Activated T-helper 1 cell treated with anti-CD3 and anti-CD28 coated beads, Interleukin-12 subunit alpha, Interleukin-12 subunit beta, Interleukin-2, Interleukin-4 antibody, amounts not matched to agents 30 ng/mL and 10 ng/mL and 1 ng/mL, durations not matched to agents 14 hours and 24 hours and 36 hours (primary cell): ENCODE measurements at places on chromosomes 2 and 18.

DNA sequence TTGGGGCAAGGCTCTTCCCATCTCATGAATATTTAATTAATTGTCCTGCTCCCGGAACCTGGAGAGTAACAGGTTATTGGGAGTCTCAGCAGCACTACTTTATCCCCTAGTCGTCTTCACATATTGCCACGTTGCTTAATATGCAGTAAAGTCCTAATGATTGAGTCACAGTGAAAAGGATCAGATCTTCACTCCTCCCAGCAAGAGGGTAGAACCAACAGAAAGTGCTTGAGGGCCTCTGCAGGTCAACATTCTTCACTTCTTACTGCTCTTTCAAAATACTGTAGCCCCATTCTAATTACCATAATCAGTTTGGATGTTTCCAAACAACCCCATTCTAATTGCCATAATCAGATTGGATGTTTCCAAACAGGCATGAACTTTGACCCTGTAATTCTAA lies 801.0 kb downstream of the LRRTM4 start:
- no peak for DNase-seq

DNA sequence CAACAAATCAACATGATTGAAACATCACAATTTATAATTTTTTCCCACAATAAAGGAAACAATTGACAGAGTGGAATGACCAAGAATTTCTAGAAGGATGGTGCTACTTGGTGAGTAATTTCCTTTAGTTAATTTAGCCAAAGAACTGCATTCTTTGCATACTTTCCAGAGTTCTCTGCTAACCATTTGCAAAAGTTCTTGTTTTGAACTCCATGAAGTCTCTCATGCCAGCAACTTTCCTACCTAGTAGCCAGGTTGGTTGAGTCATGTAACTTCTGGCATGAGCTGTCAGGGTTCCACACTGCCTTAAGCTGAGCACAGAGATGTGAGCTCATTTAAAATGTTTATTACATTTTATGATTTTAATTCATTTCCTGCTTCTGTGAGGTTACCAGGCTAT lies 539.6 kb downstream of the PID1 start:
- no peak for DNase-seq

- no peak for DNase-seq
These were observed 1.8 kb downstream of the BARD1 start for GRCh38 chr2:214807653-214808052.

DNA sequence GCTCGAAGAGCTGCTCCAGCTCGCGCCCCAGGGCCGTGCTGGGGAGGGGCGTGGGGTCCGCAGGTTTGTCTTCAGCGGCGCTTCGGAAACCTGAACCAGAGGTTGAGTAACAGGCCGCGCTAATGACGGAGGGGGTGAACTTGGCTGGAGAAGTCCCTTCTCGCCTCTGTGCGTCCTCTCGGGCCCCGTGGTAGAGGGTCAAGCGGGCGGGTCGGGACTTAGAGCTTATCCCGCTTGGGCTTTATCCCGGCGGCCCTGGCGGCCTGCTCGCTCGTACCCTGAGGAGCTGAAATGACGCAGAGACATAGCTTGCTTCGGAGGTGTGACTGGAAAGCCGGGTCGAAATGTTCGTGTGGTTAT lies 479 bp downstream of the RNMT start:
- DNase-seq: no peak

DNA sequence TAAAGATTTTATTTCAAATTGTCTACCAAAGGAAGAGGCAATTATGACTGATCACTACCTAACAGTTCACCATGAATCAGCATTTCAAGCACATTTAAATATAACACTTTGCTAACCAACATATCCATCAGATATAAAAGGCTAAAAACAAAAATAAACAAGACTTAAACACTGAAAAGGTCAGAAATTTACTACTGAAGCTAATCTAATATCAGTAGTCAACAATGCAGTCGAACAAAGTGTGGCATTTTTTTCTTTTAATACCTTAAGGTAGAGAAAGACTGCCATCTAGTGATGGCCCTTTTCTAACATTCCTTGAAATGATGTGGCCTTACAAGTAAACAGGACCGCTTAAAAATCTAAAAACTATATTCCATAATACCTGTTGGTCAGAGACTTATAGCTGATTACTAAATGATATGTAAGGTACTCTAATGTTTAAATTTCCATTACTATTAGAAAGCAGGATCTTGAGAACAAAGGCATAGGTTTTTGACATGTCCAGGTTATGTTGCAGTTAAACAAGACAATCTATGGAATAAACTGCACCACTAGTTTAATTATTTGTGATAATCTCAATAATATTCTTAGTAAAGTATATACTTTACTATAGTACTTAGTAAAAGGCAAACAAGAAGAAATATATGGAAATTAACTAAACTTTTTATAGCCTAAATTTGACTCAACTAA lies 80.0 kb downstream of the EXOC6B start:
- no peak for DNase-seq

DNA sequence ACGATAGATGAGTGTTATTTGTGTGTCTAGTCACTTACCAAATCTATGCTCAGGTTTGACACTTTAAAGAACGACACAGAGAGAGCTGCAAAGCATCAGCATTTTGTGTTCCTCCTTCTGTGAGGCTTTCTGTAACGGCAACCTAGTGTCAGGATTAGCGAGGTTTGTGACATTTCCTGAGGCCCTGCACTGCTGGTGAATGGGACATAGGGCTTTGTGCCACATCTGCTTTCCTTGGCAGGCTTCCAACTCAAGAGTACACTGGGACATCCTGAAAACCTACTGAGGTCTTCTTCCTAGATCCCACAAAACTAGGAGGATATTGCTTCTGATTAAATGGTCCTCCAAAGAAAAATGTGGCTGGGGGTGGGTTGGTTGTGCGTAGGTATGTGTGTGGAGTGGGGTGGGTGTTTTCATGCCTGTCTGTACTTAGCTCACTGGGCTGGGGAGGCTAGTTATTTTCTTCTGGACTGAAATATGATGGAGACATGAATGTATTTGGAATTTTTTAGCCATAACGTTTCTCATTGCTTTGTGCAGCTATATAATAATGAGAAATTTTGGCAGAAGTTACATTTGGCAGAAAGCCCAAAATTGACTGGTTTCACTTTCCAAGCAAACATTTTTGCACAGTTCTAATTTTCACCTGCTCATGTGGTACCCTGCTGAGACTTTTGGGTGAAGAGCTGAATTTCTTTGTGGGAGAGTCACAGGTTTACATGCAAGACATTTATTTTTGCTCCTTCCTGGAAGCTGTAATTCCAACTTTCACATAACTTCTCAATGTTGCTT lies 308.4 kb downstream of the XIRP2 start:
- DNase-seq: no peak

DNA sequence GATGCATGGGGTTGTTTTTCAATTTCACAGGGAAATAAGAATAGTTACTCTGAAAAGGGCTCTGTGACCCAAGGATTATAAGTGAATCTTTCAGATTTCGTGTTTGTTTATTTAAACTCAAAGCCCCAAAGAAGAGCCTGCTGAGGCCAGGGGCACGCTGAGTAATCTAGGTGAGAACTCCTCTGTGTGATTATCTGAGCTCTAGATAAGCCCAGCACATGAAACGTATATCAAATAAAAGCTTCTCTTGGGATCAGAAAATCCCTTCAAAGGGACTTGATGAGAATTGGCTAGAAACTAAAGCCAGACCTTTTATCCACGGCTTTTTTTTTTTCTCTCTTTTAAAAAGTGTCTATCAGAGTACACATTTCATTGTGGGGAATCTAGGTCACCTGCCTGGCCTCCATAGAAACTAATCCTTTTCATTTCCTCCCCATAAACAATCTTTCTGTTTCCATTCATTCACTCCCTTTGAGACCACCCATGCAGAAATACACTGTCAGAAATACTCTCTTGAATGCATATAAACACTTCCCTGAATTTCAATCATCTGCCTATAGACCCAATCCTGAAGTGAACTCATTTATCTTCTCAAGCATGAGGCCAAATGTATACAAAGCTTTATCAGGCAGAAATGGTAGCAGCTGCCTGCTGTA lies 137.4 kb downstream of the RIT2 start:
- DNase-seq: no peak

DNA sequence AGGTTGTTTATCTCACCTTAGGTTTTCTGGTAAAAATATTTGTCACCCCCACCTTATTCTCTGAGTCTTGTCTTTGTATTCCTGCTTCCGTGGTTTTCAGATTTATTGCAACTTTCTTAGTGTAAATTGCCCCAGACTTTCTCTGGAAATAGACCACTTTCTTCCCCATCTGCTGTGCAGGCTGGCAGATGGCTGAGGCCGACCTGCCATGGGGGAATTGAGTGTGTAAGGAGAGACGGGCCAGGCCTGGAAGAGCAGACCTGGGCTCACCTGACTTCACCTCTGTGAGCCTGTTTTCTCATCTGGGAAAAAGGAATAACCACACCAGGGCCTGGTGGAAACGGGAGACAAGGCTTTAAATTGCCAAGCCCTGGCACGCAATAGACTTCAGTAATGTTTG lies 44.9 kb downstream of the ACKR3 start:
- no peak for DNase-seq
